Fibroblast of skin of scalp (primary cell): ENCODE measurements at places on chromosomes 1 and 21.
A peak's percentile ranks its signal among the peaks of the same experiment; 100 is the strongest.

DNA sequence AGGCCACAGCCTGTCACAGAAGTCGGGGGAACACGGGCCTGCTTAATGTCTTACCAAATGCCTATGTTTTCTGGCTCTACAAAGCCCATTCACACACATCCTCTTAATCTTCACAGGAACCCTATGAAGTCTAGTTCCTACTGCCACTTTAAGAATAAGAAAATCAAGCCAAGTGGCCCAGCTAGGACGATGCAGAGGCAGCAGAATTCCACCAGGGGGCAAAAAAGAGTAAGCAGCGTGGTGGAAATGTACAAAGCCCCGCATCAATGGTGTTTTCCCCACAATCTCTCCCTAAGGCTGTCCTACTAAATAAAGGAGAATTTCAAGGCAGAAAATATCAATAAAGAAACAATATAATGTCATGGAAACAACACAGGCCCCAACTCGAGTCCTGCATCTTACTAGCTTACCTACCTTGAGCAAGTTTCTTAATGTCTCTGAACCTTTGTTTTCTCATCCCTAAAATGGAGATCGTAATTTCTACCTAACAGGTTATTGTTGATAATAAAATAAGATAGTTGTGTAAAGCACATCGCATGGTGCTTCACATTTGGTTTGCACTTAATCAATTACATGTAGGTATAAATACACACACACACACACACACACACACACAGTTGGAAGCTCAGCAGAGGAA, 21.4 kb downstream of the SEC16B start:
- DNase-seq, result peak; percentile 70

- no peak for DNase-seq
These were observed 917 bp downstream of the RAP1A start for GRCh38 chr1:111620441-111620971.

DNA sequence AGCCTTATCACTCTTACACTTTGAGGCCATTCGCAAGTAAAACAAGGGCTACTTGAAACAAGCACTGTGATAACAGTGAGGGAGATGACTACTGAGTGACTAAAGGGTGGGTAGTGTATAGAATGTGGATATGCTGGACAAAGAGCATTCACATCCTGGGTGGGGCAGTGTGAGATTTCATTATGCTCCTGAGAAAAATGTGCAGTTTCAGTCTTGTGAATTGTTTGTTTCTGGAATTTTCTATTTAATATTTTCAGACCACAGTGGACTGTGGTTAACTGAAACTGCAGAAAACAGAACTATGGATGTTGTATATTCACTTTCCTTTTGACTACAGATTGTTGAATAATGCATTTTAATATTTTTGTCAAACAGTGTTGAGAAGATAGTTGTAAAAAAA, 25.1 kb upstream of the B3GALT2 start:
- peak; percentile 88 for DNase-seq

- no peak for DNase-seq
These were observed 11.9 kb downstream of the SLC1A7 start for GRCh38 chr1:53130598-53130877.

DNA sequence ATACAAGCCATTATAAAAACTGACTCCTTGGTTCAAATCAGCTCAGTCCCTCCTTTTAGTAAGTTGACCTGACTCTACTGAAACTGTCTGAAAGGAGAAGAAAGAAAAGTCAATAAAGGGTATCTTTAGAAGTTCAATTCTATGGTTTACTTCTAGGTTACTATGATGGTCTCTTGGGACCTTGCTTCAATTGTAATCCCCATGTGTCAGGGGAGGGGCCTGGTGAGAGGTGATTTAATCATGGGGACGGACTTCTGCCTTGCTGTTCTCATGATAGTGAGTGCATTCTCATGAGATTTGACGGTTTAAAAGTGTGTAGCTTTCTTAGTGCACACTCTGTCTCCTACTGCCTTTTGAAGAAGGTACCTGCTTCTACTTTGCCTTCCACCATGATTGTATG, 31.7 kb upstream of the FNBP1L start:
- no peak for DNase-seq

DNA sequence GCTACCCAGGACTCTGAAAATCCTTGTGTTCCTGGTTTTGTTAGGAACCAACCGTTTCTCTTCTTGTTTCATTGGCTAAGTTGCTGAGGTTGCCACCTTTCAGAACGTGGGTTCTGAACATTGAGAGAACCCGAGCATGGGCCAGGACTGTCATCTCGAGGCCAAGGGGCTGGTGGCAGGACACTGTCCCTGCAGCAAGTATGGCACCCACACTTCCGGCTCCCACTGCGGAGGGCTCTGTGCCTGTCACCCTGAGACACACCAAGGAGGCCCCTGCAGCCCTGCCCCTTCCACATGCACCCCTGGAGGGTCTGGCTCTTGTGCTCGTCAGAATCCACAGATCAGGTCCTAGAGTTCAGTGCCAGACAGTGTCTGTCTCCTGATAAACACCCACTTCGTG, 39.1 kb upstream of the LRRC3 start:
- no peak for DNase-seq

GRCh38 chr1:111990878-111991718, 1.6 kb upstream of the KCND3 start:
- DNase-seq, result peak; percentile 80
